Hippocampal formation (tissue), 2 donors: ENCODE measurements at places on chromosomes 7 and 10.

DNA sequence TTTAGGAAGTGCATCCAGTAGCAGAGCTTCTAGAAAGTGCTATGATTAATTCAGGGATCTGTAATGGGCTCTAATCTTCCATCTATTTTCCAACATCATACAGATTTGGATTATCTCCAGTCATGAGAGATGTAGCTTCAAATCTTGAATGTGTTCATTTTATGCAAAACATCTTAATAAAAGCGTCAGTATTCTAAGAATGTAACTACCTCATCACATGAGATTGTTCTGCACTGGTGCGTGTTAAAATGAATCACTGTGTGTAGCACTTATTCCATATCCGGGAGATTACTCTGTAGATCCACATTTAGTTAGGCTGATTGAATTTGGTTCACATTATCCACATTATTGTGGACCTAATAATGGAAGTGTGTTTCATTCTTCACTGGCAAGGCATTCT lies 344.9 kb upstream of the CHRM2 start:
- no peak for DNase-seq

- no peak for DNase-seq
These were observed 10.0 kb downstream of the MGMT start for GRCh38 chr10:129477051-129477450.

DNA sequence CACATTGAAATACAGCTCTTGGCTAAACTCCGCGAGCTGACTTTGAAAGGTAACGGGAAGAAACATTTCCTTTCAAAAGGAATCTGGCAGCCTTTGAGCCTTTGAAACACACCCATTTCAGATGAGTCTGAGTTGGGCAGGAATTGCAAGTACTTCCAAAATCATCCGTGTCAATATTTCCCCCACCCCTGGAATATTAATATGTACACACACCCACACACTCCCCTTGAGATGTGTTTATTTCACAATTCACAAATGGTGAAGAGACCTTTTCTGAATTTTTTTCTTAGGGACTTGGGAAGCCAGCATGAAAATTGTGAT lies 438.7 kb upstream of the NRP1 start:
- no peak for DNase-seq

- no peak for DNase-seq
These were observed 149.3 kb downstream of the NEBL start for GRCh38 chr10:20747782-20748181.

DNA sequence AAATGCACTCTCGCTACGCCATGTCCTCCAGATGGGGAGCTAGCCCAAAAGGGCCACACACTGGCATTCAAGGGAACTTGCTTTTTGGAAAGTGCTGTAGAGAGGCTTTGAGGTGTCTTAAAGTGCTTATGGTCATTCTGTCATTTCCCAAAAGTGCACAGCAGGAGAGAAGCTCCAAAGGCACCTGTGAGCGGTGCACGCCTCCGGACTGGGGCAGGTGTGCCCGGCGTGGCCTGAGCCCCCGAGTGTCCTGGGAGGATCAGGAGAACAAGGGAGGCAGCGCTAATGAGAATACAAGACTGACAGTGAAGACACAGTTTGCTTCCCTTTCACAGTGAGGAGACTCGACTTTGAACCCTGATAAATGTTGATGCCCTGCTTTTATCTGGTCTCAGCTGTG lies 419.0 kb upstream of the MKI67 start:
- no peak for DNase-seq

DNA sequence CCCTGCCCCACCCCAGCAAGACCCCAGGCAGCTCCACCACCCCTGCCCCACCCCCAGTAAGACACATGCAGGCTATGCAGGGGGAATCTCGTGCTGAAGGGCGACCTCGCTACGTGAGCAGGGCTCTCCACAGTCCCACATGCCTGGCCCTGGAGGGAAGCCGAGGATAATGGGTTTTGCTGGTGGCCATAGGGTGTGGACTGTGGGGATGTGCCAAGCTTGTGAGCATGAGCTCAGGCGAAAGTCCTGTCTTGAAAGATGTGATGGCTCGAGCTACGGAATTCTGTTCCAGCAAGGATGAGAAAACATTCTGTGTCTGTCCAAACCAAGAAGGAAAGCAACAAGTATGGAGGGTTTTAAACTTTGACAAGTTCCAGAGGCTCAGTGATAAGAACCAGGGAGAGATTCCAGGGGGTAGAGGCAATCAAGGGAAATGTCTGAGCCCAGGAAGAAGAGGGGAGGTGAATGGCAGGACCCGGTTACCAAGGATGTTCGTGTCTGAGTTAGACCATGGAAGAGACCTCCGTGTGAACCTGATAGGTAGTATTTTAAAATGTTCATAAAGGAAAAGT lies 63.1 kb downstream of the PYROXD2 start:
- DNase-seq: no peak

- DNase-seq: no peak
These were observed 77.4 kb downstream of the SAMD9 start for GRCh38 chr7:93040355-93040754.

DNA sequence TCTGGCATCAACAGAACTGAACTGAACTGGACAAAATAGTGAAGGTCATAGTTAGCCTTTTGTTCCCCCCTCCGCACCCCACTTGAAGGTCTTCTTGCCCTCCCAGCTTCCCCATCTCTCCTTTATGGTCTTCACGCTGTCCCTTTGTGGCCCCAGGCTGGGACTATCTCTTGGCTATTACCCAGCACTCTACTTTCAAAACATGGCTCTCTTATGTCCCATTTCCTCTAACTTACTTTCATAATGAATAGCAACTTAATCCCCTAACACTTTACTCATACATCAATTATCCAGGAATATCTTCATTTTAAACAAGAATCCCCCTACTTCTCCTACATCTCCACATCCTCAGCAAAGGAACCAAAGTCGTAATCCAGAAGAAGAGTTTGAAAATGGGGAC lies 135.3 kb upstream of the ITGB1 start:
- DNase-seq: no peak

DNA sequence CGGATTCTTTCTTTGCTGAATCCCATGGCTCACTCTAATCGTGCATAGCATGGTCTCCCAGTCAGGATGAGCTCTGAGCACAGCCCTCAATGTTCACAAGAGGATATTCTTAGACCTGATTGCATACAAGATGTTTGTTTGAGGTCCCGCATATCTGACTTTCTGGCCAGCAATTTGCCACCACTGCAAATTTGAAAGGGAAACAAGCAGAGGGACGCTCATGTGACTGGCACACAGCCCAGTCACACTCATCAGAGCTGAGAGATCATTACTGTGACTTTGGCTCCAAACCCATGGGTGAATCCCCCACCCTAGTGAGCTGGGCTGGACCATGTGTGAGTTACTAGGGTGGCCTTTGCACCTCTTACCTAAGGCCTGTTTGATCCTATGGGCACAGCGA lies 9.9 kb downstream of the TAS2R41 start:
- DNase-seq: no peak

GRCh38 chr7:90242369-90243168 lies 2.4 kb upstream of the CFAP69 start:
- DNase-seq: no peak

GRCh38 chr7:2864999-2865670 lies 21.0 kb upstream of the GNA12 start:
- DNase-seq: no peak

GRCh38 chr7:49878089-49878488 lies 104.7 kb downstream of the VWC2 start:
- no peak for DNase-seq

DNA sequence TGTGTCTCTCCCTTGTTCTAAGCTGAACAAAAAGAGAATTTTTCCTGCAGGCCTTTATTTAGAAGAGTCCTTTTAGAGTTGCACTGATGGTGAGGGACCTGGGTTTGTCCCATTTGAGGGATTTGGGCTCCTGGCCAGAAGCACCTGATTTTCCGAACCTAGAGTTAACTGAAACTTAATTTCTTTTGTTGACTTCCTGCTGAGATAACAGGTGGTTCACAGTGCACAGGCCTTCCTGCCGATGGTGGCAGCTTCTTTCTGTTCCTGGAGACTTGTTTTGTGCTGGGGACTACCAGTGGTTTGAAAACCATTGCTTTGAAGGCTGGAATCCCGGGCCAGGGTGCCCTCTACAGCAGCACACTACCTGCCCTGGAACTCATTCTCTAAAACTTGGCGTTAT lies 99.2 kb downstream of the SUGCT start:
- no peak for DNase-seq

- DNase-seq: no peak
These were observed 74.8 kb downstream of the CYP26A1 start for GRCh38 chr10:93148476-93148875.

DNA sequence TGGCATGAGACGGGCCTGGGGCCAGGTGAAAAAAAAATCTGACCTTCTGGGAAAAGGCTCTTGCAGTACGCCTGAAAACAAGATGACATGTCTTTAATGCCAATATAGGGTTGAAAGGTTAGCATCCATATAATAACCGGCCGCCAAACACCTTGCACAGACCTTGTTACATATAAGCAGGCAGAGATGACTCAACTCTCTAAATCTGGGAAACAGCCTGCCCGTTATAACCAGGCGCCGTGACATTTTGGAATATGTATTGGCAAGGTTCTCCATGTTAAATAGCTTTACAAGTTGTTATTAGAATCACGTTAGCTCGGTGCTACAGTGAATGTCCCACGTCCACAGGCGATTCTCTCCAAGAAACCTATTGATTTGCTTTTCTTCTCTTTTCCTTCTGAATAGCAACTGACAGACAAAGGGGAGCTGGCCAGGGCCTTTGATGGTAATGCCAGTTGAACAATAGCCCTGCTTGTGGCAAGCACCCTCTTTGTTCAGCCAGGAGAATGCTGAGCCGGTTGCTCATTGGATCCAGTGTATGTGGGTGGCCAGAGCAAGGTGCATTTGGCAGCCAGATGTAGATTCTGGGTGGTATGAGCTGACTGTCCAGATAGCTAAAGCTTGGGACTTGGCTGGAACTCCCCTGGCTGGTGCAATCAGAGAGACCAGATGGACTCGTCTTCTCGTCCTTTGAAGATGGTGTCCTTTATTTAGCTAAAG lies 80.1 kb upstream of the AUTS2 start:
- peak; percentile 38 for DNase-seq

DNA sequence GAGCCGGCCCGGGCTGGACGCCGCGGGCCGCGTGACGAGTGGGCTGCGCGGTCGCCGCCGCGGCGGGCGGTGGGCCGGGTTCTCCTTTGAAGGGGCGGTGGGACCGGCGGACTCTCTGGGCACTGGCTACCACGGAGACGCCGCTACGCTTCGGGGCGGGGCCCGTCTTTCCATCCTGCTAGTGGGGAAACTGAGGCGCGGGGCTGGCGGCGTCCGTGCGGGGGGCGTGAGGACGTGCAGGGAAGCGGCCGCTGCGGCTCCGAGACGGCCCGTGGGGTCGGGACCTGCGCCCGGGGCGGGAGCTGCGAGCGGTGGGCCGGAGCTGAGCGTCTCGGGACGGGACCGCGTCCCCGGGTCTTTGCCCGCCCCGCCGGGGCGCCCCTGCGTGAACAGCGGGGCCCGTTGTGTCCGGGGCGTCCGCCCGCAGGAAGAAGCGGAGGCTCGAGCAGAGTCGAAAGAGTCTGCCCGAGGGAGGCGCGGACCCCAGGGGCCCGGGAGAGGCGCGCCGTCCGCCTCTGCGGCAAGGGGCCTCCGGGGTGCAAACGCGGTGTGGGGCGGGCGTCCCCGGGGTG lies 548 bp upstream of the BNIP3 start:
- no peak for DNase-seq

DNA sequence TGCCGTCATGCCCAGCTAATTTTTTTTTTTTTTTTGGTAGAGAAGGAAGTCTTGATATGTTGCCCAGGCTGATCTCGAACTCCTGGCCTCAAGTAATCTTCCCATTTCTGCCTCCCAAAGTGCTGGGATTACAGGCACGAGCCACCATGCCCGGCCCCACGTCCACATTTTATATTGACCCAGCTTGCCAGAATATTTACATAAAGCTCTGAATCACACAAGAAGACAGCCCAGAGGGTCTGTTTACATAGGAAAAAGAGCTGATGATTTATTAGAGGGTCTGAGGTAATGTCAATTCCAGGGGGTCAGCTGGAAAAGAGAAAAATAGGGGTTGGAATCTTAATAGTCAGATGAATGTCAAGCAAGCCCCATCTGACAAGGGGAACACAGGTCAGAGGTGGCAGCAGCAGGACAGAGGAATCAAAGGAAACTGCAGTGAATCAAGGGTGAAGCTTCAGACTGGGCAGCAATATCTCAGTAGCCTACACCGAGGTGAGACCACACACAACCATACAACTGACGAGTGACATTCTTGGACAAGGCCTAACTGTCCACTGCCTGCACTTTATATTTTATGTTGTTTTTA lies 15.8 kb upstream of the SLF2 start:
- DNase-seq: no peak

- DNase-seq: no peak
These were observed 78.7 kb downstream of the PIP4K2A start for GRCh38 chr10:22635650-22636049.

GRCh38 chr7:151133266-151133985 lies 34.1 kb downstream of the GBX1 start:
- no peak for DNase-seq

DNA sequence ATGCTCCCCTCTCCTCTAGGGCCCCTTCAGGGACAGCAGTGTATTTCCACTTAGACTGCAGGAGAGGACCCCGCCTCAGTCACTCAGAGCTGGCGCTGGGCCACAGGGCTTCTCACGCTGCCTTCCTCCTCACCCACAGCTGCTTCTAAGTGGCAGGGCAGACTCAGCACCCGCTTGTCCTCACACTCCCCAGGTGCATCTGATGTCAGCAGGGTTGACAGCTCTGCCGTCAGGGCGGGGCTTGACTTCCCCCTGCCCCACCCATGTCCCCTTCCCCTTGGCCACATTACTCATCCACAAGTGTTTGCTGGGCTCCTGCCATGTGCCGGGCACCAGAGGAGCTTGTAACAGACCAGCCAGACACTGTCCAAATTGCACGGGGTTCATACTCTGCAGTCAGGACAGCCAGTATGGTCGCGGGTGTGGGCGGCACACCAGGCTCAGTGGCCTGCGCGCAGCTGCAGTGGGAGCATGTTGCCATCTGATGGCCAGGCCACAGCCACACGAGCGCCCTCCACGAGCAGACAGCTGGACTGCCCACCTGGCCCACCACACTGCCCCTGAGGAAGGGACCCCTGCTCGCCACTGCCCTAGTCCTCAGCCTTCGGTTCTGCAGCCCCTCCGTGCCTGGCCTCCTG lies 29.3 kb upstream of the TTYH3 start:
- DNase-seq: no peak

DNA sequence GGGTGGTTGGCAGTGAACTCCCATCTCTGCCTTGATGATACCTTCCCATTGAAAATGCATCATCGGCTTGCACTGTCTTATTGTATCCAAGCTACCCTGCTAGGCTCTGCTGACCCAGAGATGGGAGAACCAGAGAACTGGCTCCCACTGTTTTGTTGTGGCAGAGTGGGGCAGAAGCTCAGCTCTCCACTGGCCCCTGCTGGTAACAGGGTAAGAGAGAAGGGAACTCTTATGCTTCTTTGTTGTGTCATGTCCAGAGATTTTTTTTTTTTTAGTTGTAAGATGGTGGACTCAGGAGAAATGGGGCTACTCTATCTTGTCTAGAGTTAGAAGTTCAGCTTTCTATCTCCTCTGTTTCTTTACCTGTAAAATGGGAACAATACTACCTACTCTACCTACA lies 100.5 kb upstream of the SDK1 start:
- no peak for DNase-seq

DNA sequence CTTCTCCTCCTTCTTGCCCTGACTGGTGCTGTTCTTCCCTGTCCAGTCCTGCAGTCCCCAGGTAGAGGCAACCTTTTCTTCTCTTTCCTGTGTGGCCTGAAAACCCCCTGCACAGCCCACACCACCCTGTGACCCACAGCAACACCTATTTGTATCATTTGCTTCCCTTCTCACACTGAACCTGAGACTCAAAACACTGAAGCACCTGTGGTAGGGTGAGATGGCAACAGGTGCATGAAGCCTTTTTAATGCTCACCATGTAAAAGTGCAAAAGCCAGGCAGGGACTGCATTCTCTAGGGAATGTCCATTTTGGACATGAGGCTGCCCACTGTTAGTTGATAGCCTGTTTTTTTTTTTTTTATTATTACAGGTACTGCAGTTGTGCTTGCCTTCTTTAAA lies 71.4 kb downstream of the LRMDA start:
- no peak for DNase-seq
